ENCODE measurements at places on chromosomes 3 and 15.

GRCh38 chr15:61700803-61701202 is 359.4 kb downstream of the VPS13C start:
- no peak for DNase-seq

GRCh38 chr15:86316726-86317383 is 237.2 kb downstream of the AGBL1 start:
- DNase-seq, result no peak

DNA sequence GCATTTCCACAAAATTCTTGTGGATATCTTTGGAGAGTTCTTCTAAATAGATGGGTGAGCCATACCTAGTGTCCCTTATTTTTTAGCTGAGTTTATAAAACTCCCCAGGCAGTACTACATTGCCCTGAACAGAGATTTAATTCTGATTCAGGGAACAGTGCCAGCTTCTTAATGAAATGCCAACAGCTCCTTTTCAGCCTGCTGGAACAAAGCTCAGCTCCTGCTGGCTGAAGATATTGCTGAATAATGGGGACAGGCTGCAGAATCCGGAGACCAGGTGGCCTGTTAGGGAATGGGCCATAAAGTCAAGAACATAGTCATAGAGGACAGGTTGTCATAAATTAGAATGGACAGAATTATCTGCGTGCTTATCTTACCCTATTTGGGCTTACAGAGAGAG is 8.9 kb downstream of the HGD start:
- DNase-seq, result no peak

- no peak for DNase-seq
Observed at GRCh38 chr3:134457376-134458074, 28.3 kb downstream of the ANAPC13 start.

- DNase-seq, result no peak
Observed at GRCh38 chr3:100103558-100104441, 10.5 kb downstream of the FILIP1L start.

DNA sequence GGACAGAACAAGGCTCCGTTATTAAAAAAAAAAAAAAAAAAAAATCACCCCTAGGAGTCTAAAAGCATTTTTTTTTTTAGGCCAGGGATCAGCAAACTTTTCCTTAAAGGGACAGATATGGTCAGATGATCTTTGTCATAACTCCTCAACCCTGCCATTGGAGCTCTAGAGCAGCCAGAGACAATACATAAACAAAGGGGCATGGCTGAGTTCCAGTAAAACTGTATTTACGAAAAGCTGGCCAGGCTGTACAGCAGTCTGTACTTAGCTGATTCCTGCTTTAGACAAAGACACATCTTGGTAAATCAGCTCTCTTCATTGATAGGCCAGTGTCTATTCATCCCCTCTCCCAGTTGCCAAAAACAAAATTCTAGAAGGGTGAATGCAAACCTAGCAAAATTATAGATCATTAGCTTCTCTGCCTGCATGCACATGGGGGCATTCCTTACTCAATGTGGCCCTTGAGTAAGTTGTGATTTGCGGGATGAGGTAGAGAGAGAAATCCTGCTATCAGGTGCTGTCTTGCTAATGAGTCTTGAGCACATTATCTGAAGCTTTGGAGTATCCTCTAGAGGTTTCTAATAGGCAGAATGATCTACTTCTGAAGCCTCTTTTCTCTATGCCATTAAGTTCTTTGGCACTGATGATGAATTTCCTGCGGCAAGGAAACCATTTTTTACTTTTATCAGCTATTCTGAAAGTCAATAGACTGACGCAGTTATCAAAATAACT is 35.2 kb downstream of the SENP8 start:
- DNase-seq, result no peak

- DNase-seq, result no peak
Observed at GRCh38 chr15:68218847-68219798, 10.4 kb downstream of the CLN6 start.

- peak; percentile 74 for DNase-seq
Observed at GRCh38 chr15:79170256-79170664, 79.7 kb upstream of the RASGRF1 start.

GRCh38 chr3:120418866-120419490 is 31.8 kb downstream of the FSTL1 start:
- peak; percentile 31 for DNase-seq

DNA sequence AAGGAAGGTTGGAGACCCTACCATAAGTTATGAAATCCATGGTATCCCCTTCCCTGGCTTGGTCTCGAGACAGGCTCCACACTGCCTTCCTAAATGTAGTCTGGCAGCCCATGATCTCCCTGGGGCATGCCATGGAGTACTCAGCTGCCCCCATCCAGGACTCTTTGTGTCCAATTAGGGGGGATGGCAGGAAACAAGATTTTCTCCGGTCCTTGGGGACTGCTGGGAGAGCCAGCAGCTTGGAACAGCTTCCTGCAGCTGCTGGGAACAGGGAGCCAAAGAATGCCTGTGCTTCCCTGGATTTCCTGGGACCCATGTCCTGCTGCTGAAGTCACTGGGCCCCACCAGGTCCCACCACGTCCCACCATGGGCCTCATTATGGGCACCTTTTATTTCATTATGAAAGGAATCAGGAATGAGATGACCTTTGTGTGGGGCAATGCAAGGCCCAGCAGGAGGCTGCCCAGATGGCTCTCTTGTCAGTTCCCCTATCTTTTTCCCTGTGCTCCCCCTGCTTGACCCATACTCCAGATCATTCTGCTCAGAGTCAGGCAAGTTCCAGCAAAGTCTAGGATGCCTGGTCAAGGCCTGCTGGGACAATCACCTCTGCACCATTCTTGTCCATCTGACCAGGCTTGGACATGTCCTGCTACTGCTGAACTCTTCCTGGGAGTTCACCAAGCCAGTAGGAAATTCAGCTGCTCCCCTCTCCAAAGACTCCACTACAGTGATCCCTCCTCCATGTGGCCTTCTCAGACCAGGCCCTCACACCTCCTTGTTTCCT is 15.0 kb upstream of the DAG1 start:
- no peak for DNase-seq

DNA sequence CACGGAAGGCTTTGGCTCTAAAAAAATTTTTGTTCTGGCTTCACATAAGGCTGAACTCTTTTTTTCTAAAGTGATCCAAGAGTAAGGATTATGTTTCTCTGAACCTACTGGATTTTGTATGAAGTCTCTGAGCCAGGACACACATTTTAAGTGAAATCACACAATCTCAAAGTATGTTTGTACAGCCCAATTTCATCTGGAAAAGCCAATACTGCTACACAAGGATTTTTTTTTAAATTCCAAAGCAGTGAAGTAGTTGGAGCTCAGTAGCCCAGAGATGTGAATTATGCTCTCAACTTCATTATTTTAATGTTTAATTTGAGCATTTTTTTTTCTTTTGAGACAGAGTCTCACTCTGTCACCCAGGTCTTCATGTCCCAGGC is 243.9 kb downstream of the FAM43A start:
- DNase-seq, result no peak

DNA sequence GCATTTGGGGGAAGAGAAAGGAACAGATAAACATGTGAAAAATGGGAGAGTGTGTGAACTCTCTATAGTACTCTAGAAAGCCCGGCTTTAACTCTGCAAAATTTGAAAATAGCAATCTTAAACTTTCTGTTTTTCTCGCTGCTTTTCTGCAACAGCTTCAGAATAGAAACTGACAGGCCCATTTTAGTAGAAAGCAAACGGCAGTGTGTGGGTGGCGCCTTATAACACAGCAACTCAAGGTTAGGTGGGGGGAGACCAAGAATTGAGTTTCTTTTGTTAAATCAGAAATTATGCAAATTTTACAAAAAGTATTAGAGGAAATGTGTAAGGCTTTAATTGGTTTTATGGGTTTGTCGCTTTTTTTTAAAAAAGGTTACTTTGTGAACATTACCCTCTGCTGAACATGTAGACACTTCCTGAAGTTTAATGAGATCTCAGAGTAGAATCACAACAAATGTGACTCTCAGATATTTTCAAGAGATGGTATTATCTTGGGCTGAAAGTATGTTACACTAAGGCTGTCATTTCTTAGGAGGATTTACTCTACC is 107.0 kb downstream of the PTPRG start:
- DNase-seq, result no peak

GRCh38 chr15:29278436-29279105 is 8.9 kb upstream of the NSMCE3 start:
- DNase-seq, result no peak

DNA sequence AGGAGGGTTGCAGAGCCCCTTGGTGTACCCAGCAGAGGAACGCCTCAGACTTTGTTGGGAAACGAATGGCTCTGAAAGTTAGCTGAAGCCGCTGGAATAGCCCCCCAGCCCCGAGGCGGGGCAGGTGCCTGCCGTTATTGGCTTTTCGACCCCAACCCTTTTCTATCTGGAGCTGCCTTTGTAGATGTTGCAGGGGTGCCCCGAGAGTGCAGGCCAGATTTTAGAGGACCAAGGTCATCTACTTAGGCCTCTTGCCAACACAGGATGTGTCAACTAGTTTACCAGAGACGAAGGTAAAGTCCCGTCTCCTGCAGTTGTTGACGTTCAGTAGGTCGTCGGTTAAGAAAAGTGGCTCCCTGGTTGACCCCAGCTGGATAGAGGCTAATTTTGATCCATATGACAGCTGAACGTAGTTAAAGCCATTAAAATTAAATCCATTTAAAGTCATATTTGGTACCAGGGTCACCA is 579 bp upstream of the UBE3A start:
- no peak for DNase-seq

DNA sequence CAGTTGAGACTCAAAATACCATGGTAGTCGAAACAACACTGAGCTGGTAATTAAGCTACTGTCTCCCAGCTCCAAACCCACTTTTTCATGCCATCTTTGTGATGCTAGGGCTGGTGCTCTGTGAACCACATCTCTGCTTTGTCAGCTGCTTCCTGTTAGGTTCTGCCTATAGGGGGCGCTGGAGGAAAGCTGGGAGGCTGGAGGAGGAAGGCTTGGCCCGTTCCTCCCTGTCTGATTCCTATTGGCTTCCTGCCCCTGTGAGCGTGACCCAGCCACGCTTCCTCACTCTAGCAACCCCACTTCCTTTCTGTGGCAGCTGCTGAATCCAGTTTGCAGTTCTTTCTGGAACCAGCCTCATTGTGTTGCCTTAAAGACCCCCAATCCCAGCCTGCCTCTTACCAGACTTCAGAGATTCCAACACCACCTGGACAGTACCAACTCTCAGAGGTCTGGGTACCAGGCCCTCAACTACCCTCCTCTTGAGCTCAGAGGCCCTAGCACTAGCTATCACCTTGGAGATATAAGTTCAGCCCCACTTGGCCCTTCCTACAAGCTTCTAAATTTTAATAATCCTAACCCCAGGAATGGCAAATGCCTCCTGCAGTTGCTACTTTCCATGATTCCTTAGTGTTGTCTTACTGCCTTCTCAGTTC is 120.9 kb downstream of the ERC2 start:
- DNase-seq, result no peak

GRCh38 chr3:18035641-18036449 is 293.4 kb upstream of the TBC1D5 start:
- no peak for DNase-seq

GRCh38 chr3:101259485-101260341 is 60.7 kb downstream of the IMPG2 start:
- no peak for DNase-seq

GRCh38 chr15:89362203-89363101 is 27.8 kb upstream of the POLG start:
- no peak for DNase-seq

- no peak for DNase-seq
Observed at GRCh38 chr15:84985158-84985557, 3.5 kb downstream of the PDE8A start.

GRCh38 chr3:183409219-183409618 is 19.2 kb downstream of the MCF2L2 start:
- no peak for DNase-seq

DNA sequence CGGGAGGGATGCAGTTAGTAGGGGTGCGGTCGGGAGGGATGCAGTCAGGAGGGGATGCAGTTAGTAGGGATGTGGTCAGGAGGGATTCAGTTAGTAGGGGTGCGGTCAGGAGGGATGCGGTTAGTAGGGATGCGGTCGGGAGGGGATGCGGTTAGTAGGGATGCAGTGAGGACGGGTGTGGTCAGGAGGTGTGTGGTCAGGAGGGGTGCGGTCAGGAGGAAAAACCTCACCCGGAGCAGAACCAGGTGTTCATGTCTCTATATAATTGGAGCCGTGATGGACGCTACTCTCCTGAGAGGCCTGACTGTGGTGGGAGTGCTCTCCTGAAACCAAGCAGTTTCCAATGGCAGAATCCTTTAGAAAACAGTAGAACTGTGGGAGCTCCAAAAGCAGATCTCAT is 95.8 kb downstream of the BDH1 start:
- no peak for DNase-seq

DNA sequence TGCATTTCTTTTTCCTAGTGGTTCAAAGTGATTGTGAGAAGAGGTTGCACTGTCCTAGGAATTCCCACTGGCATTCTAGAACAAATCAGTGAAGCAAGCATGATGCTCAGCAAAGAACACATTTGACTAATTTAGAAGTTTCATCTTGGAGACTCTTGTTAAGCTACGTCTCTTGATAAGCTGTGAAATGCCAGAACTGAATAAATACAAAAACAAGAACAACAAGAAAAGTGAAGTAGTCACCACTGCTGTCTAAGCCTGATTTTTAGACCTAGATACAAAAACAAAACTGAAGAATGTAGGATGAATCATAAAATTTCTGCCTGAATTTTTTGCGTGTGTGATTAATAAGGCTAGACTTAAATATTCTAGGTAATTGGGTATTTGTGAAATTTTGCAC is 1162.4 kb downstream of the TUSC7 start:
- DNase-seq, result no peak

GRCh38 chr3:73549051-73549600 is 75.6 kb downstream of the PDZRN3 start:
- DNase-seq, result no peak

DNA sequence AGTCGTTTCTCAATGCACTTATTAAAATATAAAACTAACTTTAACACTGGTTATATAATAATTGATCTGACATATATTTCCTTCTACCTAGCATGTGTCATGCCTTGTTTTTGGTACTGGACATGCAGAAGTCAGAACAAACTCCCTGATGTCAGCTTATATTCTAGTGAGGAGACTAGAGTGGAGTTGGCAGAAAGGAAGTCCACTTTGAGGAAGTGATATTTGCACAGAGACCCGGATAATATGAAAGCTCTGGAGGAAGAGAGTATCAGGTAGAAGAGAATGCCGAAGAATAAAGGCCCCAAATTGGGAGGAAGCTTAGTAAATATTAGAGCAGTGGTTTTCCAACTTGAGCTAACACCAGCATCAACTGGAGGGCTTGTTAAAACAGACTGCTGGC is 24.6 kb upstream of the ZNF280D start:
- DNase-seq, result no peak

DNA sequence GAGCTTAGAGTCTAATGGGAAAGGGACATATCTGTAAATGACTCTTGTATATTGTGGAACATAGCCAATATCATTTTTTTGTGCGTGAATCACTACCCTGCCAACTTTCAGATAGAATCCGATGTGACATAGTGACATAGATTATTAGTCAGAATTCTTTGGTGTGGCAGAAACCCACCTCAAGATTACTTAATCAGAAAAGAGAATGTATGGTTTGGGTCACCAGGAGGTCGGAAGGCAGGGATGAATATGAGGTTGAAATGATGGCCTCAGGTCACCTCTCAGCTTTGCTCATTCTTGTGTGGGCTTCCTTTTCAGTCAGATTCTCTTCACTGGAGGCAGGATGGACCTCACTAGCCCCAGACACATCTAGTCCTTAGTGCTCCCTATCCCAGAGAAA is 41.4 kb downstream of the SNAPC5 start:
- DNase-seq, result no peak

Data from SW 1271 (cell line).